ENCODE measurements at places on chromosomes 13 and 19.

DNA sequence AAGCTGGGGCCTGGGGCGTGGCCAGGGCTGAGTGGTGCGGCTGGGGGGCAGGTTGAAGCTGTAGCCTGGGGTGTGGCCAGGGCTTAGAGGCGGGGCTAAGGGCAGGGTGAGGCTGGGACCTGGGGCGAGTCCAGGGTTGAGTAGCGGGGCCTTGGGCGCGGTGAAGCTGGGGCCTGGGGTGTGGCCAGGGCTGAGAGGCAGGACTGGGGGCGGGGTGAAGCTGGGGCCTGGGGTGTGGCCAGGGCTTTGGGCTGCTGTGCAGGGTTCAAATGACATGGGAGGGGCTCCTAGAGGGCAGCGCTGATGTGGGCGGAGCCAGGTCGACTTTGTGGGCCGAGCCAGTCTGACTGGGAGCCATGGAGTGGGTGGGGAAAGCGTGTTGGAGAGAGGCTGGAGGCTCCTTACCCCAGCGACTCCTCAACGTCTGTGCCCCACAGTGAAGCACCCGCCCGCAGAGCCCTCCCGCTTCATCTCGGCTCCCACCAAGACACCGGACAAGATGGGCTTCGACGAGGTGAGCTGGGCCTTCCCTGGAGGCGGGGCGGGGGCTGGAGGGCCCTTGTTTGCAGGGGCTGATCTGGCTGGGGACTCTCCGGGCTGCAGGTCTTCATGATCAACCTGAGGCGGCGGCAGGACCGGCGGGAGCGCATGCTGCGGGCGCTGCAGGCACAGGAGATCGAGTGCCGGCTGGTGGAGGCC, 21.5 kb downstream of the COLGALT1 start:
- no peak for DNase-seq

GRCh38 chr13:64158908-64159307, 2743.3 kb upstream of the PCDH20 start:
- no peak for DNase-seq

DNA sequence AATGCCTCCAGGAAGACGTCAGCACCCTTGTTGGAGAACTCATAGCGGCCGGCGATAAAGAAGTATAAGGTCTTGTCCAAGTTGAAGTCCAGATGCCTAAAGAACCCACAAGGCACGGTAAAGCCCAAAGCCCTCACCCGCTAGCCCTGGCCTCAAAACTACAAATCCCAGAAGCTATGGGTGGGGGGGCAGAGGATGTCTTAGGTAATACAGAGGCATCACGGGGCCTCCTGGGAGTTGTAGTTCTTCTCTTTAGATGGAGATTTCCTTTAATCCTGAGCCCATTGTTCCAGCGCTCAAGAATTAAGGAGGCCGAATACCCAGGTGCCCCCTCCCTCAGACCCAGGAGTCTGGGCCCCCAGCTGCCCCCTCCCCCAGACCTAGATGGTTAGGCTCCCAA, 10.8 kb downstream of the GYS1 start:
- DNase-seq, result no peak

DNA sequence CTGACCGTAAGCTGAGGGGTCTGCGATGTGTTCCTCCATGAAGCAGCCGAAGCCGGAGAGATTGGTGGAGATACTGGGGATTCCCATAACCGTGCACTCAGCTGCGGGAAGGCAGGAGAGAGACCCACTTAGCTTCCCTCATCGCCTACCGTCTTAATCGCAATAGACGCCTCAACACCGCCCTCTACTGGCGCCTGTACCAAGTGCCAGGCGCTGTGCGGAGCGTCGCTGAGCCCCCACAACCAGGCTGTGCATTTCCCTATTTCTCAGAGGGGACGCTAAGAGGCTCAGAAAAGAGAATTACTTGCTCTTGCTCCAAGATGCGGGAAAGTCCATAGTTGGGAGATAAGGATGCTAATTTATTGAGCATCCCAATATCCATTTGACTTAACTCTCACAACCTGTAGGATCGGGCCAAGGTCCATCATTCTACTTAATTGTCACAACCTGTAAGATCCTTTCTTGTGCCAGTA, 5.8 kb downstream of the FTL start:
- peak; percentile 70 for DNase-seq

- DNase-seq, result no peak
These were observed 55.6 kb downstream of the GJA3 start for GRCh38 chr13:20105161-20105689.

GRCh38 chr13:78978381-78978998, 319.5 kb upstream of the OBI1 start:
- DNase-seq, result no peak

- DNase-seq, result no peak
These were observed 20.9 kb downstream of the COG6 start for GRCh38 chr13:39676315-39676876.

- no peak for DNase-seq
These were observed 1.5 kb downstream of the CERS1 start for GRCh38 chr19:18894254-18895037.

DNA sequence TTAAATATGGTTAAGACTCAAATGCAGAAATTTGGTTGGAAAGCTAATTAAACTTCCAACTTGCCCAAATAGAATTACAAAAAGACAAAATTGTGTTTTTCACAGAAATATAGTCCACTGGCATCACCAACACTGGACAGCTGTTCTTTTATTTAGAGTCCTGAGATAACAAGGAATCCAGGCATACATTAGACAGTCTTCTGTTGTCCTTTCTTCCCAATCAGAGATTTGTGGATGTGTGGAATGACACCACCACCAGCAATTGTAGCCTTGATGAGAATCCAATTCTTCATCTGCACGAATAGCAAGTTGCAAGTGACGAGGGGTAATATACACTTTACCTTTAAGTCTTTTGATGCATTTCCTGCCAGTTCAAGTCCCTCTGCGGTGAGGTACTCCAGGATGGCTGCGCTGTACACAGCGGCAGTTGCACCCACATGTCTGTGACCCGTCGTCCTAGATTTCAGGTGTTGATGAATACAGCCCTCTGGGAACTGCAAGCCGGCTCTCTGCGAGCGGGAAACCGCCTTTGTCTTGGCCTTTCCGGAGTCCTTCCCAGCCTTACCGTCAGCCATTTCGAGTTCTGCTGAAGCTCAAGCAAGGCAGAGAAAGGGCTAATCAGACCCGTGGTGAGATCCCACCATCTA, 14.7 kb downstream of the UBAC2 start:
- no peak for DNase-seq

GRCh38 chr19:33399745-33400681, 26.5 kb downstream of the CEBPG start:
- no peak for DNase-seq

DNA sequence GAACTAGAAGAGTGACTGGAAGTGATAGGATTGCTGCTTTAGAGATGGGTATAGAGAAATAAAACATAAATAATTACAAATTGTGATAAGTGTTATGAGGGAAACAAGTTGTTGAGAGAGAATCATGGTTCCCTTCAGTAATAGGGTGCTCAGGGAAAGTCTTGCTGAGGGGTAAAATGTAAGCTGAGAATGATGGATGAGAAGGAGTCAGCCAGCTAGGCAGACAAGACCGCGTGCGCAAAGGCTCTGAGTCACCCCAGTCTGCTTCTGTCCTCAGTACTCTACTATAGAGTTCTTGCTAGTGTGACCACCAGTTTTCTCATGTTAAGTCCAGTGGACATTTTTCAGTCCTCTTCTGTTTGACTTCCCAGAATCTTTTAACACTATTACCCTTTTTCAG, 39.5 kb downstream of the PCCA start:
- no peak for DNase-seq

GRCh38 chr19:3644351-3645066, 17.9 kb upstream of the CACTIN start:
- DNase-seq, result no peak

DNA sequence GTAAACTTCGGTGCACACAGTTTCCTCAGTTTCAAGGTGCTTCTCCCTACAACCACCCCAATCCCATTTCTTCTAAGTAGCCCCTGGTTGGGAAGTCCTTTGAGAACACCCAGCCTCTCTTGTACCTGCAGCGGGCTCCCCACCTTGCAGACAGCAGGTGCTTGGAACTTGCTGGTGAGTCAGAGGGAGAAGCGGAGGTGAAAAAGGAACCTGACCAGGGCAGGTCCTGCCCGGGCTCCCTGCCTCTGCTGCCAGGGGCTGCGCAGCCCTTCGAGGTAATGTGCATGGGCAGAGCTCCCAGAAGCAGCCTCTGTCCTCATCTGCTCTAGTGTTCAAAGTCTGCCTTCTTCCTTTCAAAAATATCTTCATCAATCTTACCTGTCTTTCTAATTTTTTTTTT, 274.0 kb upstream of the SOX1 start:
- no peak for DNase-seq
